ENCODE measurements at places on chromosomes 4 and X. TPM values are rescaled to one million over a fixed set of nuclear protein-coding genes. Genes with fewer than 3 reads are reported as not detected.

GRCh38 chr4:172547724-172548123 is 620.9 kb upstream of the GALNT7 start:
- no peaks in the 10 kb centered on the region for H3K27me3 ChIP-seq
- no peaks in the 10 kb centered on the region for H3K4me1 ChIP-seq
- H3K27ac ChIP-seq: no peak overlapping the region
- no peak overlapping the region for H3K4me3 ChIP-seq
- no peaks in the 10 kb centered on the region for H3K36me3 ChIP-seq
- DNase-seq: no peak

DNA sequence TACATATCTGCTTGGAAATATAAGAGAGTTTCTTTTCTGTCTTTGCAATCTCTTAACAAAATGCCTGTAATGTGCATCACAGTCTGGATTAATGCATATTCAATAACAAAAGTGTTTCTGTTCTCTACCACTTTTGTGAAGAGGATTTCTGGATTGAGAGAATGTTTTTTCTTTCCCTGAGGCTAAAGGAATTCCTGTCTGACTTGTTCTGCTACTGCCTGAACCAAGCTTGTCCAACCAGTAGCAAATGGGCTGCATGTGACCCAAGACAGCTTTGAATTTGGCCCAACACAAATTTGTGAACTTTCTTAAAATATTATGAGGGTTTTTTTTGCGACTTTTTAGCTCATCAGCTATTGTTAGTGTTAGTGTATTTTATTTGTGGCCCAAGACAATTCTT is 1133.9 kb downstream of the SH3BGRL start:
- H3K36me3 ChIP-seq: no peaks in the 10 kb centered on the region
- no peak for DNase-seq
- H3K4me3 ChIP-seq: no peak overlapping the region
- H3K27ac ChIP-seq: no peak overlapping the region
- H3K27me3 ChIP-seq: peaks cover 5% of the 10 kb centered on the region
- no peaks in the 10 kb centered on the region for H3K4me1 ChIP-seq

- peaks cover 73% of the 10 kb centered on the region for H3K27me3 ChIP-seq
- peak; percentile 73 for DNase-seq
- peak within 1 kb of the TSS; percentile 64 for H3K4me3 ChIP-seq
- H3K27ac ChIP-seq: peak within 1 kb of the TSS; percentile 87
Observed at GRCh38 chrX:115560978-115561604, at the start of gene PLS3. Gene PLS3, plus strand, starts transcription at chrX:115561174. Its CDS starts 49,077 bp downstream, at chrX:115610251.

Gene CETN2
- total RNA-seq: 36.1 TPM

Gene PABPC4L
- total RNA-seq: 0.98 TPM

Gene RPS6KA6
- 5.9 TPM for total RNA-seq

GRCh38 chr4:158667651-158668198 is 4.0 kb downstream of the C4orf46 start:
- H3K4me3 ChIP-seq: no peak overlapping the region
- peaks cover 4% of the 10 kb centered on the region for H3K4me1 ChIP-seq
- H3K27me3 ChIP-seq: no peaks in the 10 kb centered on the region
- no peak overlapping the region for H3K27ac ChIP-seq
- DNase-seq: no peak
- no peaks in the 10 kb centered on the region for H3K36me3 ChIP-seq

Data from breast epithelium (tissue), 4 donors.